Activated T-helper 1 cell treated with anti-CD3 and anti-CD28 coated beads, Interleukin-2, amount 50 U/mL, for 16 hours (primary cell): ENCODE measurements at places on chromosomes 3 and 15.

- DNase-seq: no peak
These were observed 75.0 kb downstream of the STARD9 start for GRCh38 chr15:42650208-42651066.

- no peak for DNase-seq
These were observed 25.3 kb downstream of the RAD18 start for GRCh38 chr3:8938021-8938420.

DNA sequence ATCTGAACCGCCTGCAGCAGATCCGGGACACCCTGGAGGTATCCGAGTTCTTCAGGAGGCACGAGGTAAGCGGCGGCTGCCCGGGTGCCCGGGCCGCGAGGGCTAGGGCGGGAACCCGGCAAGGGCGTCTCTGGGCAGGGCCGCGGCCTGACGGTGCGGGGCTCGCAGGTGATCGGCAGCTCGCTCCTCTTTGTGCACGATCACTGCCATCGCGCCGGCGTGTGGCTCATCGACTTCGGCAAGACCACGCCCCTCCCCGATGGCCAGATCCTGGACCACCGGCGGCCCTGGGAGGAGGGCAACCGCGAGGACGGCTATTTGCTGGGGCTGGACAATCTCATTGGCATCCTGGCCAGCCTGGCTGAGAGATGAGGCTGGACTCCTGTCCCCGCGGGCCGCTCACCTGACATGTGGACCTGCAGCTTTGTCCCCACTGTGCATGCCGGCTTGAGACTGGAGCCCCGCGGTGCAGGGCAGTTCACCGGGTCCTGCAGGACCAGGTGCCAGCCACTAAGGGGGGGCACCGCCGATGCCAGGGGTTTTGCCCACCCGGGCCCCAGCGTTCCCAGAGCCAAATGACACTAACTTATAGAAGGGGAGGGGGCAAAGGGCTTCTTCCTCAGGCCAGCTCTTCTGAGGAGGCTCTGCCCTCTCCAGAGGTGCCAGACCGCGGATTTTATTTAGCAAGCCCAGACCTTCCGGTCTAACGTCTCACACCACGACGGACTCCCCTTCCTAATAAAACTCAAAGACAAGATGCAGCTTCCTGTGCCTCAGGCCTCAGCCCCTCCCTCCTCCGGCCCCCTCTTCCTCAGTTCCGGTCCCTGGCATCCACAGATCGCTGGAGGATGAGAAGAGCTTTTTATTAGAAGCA is 9.4 kb downstream of the ITPKA start:
- no peak for DNase-seq

DNA sequence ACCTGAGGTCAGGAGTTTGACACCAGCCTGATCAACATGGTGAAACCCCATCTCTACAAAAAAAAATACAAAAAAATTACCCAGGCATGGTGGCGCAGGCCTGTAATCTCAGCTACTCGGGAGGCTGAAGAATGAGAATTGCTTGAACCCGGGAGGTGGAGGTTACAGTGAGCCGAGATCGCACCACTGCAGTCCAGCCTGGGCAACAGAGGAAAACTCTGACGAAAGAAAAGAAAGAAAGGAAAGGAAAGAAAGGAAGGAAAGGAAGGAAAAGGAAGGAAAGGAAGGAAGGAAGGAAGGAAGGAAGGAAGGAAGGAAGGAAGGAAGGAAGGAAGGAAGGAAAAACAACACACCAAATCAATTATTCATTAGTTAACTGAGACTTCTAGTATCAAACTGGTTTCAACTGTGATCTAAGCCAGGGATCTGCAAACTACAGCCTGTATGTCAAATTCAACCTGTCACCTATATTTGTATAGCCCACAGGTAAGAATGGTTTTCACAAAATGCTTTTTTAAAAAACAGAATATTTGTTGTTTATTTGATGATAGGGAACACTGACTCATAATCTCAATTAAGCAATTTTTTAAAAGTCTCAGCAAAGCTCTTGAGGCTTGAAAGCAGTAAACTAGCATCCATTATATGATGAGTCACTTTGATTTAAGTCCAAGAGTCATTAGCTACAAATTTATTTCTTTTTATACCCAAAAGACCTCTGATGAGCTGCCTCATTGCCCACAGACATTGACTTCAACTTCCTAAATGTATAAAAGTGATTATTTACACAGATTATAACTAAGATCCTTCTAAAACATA is 127.6 kb downstream of the TBL1XR1 start:
- DNase-seq: no peak

DNA sequence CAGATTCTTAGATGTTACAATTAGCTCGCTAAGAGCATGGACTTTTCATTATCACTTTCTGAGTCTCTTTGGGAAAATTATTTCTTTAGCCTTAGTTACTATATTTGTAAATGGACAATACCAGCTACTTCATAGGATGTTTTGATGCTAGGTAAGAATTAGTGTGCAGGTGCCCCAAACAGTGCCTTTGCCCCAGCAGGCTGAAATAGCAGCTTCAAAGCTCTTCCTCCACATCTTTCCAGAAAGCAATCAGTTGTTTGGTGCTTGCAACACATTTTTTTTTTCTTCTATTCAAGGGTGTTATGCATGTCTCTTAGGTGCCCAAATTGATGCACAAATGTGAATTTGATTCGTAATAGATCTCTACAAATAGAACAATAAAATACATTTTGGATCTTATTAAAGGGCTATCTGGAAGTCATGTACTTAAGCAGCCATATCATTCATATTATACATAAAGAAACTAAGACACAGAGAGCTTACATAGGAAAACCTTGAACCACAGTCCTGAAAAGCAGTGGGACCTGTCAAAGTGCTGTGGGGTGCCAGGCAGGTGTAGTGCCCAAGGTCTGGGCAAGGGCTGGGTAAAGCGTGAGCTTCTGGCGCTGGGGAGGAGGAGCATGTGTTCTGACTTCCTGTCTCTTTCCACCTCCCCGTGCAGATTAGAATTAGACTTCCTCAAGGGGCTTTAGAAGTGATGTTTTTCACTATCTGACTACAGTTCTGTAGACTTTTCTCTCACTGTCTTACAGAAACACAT is 62.9 kb downstream of the FNDC3B start:
- DNase-seq: no peak

DNA sequence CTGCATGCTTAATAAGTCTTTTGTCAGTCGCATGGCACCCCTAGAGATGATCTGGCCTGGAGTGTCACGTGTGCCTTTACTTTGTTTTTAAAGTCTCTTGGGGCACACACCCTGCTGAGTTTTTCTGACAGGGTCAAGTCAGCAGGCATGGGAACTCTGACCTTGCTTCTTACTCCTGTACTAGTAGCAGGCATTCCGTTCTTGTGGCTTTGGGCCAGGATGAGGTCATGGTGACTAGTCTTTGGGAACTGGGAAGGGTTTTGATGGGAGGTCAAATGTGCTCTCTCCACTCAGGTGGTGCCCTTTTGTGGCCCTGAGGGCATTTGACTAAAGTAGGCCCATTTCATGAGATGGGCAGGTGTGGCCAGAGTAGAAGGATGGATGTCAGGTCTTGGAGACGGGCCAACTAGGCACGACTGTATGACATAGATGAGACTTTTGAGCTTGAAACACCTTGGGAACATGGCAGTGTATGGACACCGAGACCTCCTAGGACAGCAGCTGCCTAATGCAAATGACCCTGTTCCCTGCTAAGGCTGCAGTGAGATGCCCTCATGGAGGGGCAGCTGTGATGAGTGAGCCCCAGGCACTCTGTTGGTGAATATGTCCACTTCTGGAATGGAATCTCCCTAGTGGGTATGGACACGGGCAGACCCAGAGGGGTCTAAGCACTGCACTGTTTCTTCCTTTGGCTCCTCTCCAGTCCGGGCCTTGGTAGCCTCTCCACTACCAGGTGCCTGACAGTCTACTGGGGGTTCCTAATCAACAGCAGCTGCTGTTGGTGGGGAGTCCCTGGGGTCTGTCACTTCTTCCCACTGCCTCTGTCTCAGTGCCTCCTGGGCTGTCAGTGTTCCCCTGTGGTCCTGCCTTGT is 16.4 kb downstream of the SRPRB start:
- DNase-seq: no peak

- no peak for DNase-seq
These were observed 138.4 kb downstream of the NUP210 start for GRCh38 chr3:13281507-13282357.
